ENCODE measurements at places on chromosomes 6 and 20. TPM values are rescaled to one million over a fixed set of nuclear protein-coding genes. Genes with fewer than 3 reads are reported as not detected.

The ZNF311 gene
- 7.9 TPM for polyA plus RNA-seq

The RNF8 gene
- 31.0 TPM for polyA plus RNA-seq

The RBPJL gene
- not detected for polyA plus RNA-seq

The NOX3 gene
- polyA plus RNA-seq: 1.6 TPM

The GDAP1L1 gene
- polyA plus RNA-seq: 0.53 TPM

The PACSIN1 gene
- polyA plus RNA-seq: 0.57 TPM

The CCM2L gene
- polyA plus RNA-seq: 5.2 TPM

The ENPP3 gene
- polyA plus RNA-seq: 13.0 TPM

The OPRL1 gene
- 1.1 TPM for polyA plus RNA-seq

The STX11 gene
- polyA plus RNA-seq: 0.27 TPM

The CLPSL1 gene
- 2.2 TPM for polyA plus RNA-seq

The TFAP2D gene
- not detected for polyA plus RNA-seq

The CPXM1 gene
- 224 TPM for polyA plus RNA-seq

The BMP5 gene
- polyA plus RNA-seq: 3.8 TPM

The BPIFB1 gene
- not detected for polyA plus RNA-seq

The FAM209B gene
- 0.55 TPM for polyA plus RNA-seq

Data from left kidney (tissue), 8 donors.